CD4-positive, alpha-beta T cell treated with Interleukin-4 for 1 hour (primary cell): ENCODE measurements at places on chromosomes 7 and 10.

GRCh38 chr7:51031791-51032515, 249.3 kb upstream of the GRB10 start:
- DNase-seq = no peak

- no peak for DNase-seq
These were observed 115.2 kb downstream of the HIP1 start for GRCh38 chr7:75623390-75624133.

- no peak for DNase-seq
These were observed 43.6 kb downstream of the CNNM1 start for GRCh38 chr10:99372546-99373271.

DNA sequence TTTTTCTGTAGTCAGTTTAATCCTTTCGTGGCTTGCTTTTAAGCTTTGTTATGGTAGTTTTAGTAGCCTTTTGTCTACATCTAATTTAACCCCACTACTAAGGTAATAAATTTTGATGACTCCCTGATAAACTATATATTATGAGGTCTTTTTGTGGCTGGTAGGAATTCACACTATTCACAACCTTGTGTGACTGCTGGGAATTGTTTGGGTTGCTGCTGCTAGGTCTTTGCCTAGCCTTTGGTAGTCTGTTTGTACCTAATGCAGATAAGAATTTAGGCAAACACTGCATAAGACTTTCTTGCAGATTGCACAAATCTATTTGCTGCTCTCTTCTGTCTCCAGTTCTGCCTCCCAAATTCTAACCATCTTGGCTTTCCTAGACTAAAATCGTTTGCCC, 58.3 kb downstream of the SHOC2 start:
- DNase-seq = no peak

DNA sequence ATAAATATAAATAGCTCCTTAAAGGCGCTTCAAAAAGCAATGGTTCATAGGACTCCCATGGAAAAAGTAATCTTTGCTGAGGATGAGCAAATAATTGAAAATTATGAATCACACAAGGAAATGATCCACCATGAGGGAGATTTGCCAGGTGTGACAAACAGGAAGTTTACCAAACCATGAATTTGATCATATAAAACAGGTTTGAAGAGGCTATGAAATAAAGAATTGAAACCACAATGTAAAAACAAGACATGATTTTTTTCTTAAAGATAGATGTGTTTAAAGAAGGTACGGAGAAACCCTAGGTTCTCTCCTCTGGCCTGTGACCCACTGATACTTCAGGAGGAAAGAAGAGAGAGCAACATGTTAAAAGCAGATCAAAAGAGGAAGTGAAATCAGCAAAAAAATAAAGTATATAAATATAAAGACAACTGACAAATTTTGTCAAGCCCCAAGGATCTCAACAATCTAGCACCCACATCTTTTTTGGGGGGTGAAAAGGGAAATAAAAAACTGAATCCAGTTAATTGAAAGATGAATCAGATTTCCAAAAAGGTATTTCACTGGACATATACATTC, 111.3 kb upstream of the ASAH2 start:
- DNase-seq = no peak
